Caco-2 (cell line): ENCODE measurements at places on chromosomes 6 and 20.

- H3K4me3 ChIP-seq: no peak overlapping the region
- H3K4me1 ChIP-seq: no peaks in the 10 kb centered on the region
- no peak overlapping the region for H3K27ac ChIP-seq
- no peaks in the 10 kb centered on the region for H3K27me3 ChIP-seq
- no peak for DNase-seq
Observed at GRCh38 chr6:56050530-56051201, 175.3 kb upstream of the BMP5 start.

- H3K27me3 ChIP-seq: no peaks in the 10 kb centered on the region
- peaks cover 14% of the 10 kb centered on the region for H3K4me1 ChIP-seq
- DNase-seq: no peak
- peaks cover 17% of the 10 kb centered on the region for H3K36me3 ChIP-seq
Observed at GRCh38 chr20:62804021-62804626, 511 bp upstream of the OGFR start.

- 0 out of 2 replicates have a peak, but pooled peaks cover 14% of the 10 kb centered on the region for H3K4me1 ChIP-seq
- no peaks in the 10 kb centered on the region for H3K36me3 ChIP-seq
- no peaks in the 10 kb centered on the region for H3K27me3 ChIP-seq
- no peak overlapping the region for H3K27ac ChIP-seq
- DNase-seq: no peak
Observed at GRCh38 chr6:15892369-15892768, 229.5 kb upstream of the DTNBP1 start.

GRCh38 chr20:24657878-24658620 is 188.6 kb downstream of the SYNDIG1 start:
- H3K4me1 ChIP-seq: no peaks in the 10 kb centered on the region
- peaks cover 2% of the 10 kb centered on the region for H3K27me3 ChIP-seq
- H3K27ac ChIP-seq: no peak overlapping the region
- DNase-seq: no peak
- H3K4me3 ChIP-seq: no peak overlapping the region

DNA sequence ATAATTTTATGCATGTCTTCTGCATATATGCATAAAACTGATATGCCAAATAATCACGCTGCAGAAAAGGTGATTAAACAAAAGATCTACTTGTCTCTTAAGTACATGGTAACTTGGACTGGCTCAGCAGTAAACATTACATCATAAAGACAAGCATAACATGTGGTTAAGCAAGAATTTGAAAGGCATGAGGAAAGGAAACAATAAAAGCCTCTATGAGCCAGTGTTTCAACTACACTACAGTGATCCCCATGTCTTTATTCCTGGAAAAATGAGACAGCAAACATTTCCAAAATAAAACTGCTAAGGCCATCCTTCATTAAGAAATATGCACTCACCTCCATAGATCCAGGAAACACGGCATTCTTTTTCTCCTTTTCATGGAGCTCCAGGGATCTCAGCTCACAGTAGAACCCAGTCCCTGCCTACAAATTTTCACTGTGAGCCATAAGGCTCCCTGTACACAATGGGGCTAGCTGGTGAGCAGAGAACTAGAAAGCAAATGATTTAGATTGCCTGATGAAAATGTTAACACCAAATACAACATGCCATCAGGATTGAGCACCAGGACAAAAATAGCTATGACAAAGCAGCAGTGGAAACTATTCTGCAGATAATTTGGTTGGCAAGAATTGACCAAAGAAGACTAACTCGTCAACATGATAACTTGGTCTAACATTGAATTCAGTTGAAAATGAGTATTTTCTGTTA is 156.1 kb downstream of the COL21A1 start:
- no peak overlapping the region for H3K27ac ChIP-seq
- no peak overlapping the region for H3K4me3 ChIP-seq
- no peaks in the 10 kb centered on the region for H3K27me3 ChIP-seq

DNA sequence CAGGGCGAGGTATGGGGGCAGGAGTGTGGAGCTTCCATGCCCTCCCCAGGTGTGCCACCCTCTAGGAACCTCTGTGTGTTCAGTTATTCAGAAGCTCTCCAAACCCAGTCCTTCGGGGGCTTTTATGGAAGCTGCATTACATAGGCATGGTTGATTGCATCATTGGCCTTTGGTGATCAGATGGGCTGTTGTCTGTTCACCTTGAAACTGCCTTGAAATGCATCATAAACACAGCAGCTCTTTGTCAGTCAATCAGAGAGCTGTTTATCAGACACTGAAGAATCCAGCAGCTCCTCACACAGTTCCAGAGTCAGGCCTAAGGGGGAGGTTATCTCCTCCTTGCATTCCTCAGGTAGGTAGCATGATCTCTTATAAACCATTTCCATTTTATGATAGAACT is 62.4 kb downstream of the E2F3 start:
- no peaks in the 10 kb centered on the region for H3K4me1 ChIP-seq
- H3K27me3 ChIP-seq: no peaks in the 10 kb centered on the region
- no peak overlapping the region for H3K27ac ChIP-seq

DNA sequence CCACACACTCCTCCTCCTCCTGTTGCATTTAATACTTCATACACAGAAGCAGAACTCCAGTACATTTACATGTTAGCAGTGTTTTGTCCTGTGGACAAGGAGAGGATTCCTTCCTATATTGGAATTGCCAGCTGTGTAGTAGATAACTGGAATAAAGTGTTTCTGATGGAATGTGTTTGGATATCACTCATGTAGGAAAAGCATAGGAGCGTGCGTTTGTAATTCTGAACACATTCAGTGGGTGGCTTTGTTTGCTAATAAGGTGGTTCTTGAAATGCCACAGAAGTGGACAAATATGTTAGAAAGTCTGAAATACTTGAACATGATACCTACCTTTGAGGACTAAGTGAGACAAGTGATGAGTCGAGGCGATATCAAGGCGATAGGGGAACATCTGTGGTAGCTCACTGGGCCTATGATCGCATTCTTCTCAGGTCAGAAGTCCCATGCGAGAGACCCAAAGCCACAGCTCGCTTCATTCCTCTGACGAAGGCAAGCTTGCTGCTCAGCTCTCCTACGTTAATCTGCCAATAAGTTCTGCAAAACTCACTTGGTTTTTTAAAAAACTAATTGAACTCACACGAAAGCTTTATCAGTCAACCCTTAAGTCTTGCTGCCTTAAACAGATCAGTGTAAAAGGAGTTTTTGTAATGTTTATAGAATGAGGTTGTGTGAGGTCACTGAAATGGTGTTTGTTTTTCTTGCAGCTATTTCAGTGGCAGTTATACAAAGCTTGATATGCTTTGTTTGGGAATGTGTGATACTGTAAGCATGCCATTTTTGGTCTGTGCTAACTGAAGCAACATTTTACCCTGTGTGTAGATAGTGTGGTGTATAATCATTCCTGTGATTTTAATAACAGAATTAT is 159.9 kb downstream of the SOX4 start:
- H3K4me1 ChIP-seq: peaks cover 24% of the 10 kb centered on the region
- no peak overlapping the region for H3K27ac ChIP-seq

- H3K27ac ChIP-seq: no peak overlapping the region
- DNase-seq: no peak
- H3K4me1 ChIP-seq: no peaks in the 10 kb centered on the region
- no peaks in the 10 kb centered on the region for H3K36me3 ChIP-seq
Observed at GRCh38 chr20:61730631-61731362, 334.9 kb downstream of the TAF4 start.
